ENCODE measurements at places on chromosomes 7 and 10.

DNA sequence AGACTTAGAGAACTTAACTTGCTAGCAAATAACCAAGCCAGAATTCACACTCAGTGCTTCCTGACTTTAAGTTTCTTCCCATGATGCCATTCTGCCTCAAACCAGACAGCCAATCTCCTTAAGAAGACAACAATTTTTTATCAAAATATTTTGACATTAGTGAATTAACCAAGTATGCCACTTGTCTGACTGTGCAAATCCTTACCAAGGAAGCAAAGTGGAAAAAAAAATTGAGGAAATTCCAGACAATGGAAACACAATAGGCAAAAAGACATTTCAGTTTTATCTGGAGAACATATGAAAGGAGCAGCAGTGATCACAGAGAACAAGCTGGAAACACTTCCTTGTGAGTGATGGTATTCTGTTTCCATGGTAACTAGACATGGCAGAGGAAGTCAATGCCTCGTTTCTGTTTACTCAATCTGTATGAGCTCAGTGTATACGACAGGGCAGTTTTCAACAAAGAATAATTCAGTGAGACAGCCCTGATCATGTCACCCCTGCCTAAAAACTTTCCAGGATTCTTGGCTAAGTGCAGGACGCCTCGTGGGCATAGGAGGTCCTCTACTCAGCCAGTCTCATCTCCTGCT is 114.2 kb downstream of the DYNC1I1 start:
- H3K36me3 ChIP-seq, result no peaks in the 10 kb centered on the region
- no peaks in the 10 kb centered on the region for H3K27me3 ChIP-seq
- H3K4me3 ChIP-seq, result no peak overlapping the region
- DNase-seq, result no peak
- no peaks in the 10 kb centered on the region for H3K4me1 ChIP-seq

GRCh38 chr7:121429798-121430197 is 33.7 kb upstream of the FAM3C start:
- H3K36me3 ChIP-seq, result no peaks in the 10 kb centered on the region
- no peak overlapping the region for H3K4me3 ChIP-seq
- H3K27ac ChIP-seq, result no peak overlapping the region
- DNase-seq, result no peak
- H3K27me3 ChIP-seq, result no peaks in the 10 kb centered on the region

GRCh38 chr10:47457528-47457820 is 26.4 kb downstream of the ANXA8 start:
- H3K27ac ChIP-seq, result no peak overlapping the region
- H3K4me3 ChIP-seq, result no peak overlapping the region
- DNase-seq, result no peak
- H3K36me3 ChIP-seq, result no peaks in the 10 kb centered on the region
- H3K27me3 ChIP-seq, result peaks cover 3% of the 10 kb centered on the region

DNA sequence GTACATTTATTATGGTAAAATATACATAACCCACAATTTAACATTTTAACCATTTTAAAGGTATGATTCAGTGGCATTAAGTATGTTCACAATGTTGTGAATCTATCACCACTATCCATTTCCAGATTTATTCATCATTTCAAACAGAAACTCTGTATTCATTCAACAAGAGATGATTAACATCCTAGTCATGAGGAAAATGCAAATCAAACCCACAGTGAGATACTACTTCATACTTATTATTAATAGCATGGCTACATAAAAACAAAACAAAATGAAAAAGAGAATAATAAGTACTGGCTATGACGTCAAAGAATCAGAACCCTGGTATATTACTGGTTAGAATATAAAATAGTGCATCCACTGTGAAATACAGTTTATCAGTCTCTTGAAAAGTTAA is 386.6 kb upstream of the POM121L12 start:
- H3K36me3 ChIP-seq, result no peaks in the 10 kb centered on the region
- no peaks in the 10 kb centered on the region for H3K27me3 ChIP-seq
- no peaks in the 10 kb centered on the region for H3K4me1 ChIP-seq
- no peak overlapping the region for H3K4me3 ChIP-seq
- no peak overlapping the region for H3K27ac ChIP-seq

GRCh38 chr7:26188957-26189541 is 11.5 kb downstream of the HNRNPA2B1 start:
- peaks cover 5% of the 10 kb centered on the region for H3K36me3 ChIP-seq
- H3K4me1 ChIP-seq, result peaks cover 21% of the 10 kb centered on the region
- H3K27ac ChIP-seq, result no peak overlapping the region

- no peak overlapping the region for H3K4me3 ChIP-seq
- no peak for DNase-seq
- no peak overlapping the region for H3K27ac ChIP-seq
- no peaks in the 10 kb centered on the region for H3K27me3 ChIP-seq
- no peaks in the 10 kb centered on the region for H3K36me3 ChIP-seq
Observed at GRCh38 chr10:97724341-97724941, 10.9 kb downstream of the MARVELD1 start.

GRCh38 chr7:77460057-77460486 is 43.9 kb upstream of the GSAP start:
- H3K27ac ChIP-seq, result no peak overlapping the region
- no peak overlapping the region for H3K4me3 ChIP-seq
- peaks cover 20% of the 10 kb centered on the region for H3K4me1 ChIP-seq
- no peak for DNase-seq
- H3K27me3 ChIP-seq, result no peaks in the 10 kb centered on the region

GRCh38 chr7:151517601-151518104 is 2.0 kb downstream of the RHEB start:
- H3K27ac ChIP-seq, result peak overlapping the region; percentile 91
- H3K36me3 ChIP-seq, result no peaks in the 10 kb centered on the region
- peaks cover 7% of the 10 kb centered on the region for H3K4me1 ChIP-seq

- H3K27me3 ChIP-seq, result no peaks in the 10 kb centered on the region
- no peak overlapping the region for H3K27ac ChIP-seq
- H3K36me3 ChIP-seq, result no peaks in the 10 kb centered on the region
- H3K4me3 ChIP-seq, result no peak overlapping the region
Observed at GRCh38 chr10:115957012-115957399, 316.0 kb downstream of the GFRA1 start.

DNA sequence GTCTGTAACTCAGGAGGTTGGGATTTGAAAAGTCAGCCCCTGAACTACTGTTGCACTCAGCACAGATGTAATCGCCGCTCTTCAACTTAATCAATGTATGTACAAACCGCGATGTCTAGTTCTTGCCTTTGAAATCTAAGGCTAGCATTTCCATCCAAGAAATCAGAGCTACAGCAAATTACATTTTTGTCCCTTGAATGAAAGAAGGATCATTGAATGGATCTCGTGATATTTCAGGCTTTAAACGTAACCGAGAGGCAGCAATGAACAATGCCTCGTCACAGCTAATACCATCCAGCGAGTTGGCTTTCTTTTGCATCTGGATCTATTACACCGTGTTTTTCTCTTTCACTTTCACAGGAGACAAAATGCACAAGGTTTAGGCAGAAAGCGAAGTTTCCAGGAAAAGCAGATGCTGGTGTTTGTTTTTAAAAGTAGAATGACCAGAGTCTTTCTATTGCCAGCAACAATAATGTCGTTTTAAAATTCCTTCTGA is 5.5 kb downstream of the SKIDA1 start:
- H3K4me3 ChIP-seq, result peak overlapping the region; percentile 52
- DNase-seq, result no peak
- H3K27ac ChIP-seq, result no peak overlapping the region
- H3K27me3 ChIP-seq, result peaks cover 23% of the 10 kb centered on the region
- H3K4me1 ChIP-seq, result peaks cover 26% of the 10 kb centered on the region

DNA sequence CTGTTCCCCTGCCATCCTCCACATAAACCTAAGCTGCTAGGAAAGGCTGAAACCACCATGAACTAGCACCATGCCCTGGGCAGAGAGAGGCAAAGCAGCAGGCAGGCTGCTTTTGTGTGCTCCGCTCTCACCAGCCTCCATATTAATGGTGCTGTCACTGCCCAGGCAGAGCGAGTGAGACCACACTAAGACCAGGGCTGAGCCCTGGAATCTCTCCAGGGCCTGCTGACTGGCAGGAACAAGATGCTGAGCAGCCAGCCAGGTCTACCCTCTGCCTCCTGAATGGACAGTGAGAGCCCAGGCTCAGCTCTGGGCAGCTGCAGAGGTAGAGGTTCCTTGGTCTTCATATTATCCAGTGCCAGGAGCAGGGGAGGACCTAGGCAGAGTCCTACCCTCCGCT is 1.6 kb upstream of the CRHR2 start:
- no peak overlapping the region for H3K27ac ChIP-seq
- H3K27me3 ChIP-seq, result peaks cover 24% of the 10 kb centered on the region
- H3K4me1 ChIP-seq, result no peaks in the 10 kb centered on the region
- H3K4me3 ChIP-seq, result no peak overlapping the region
- no peak for DNase-seq
- no peaks in the 10 kb centered on the region for H3K36me3 ChIP-seq

DNA sequence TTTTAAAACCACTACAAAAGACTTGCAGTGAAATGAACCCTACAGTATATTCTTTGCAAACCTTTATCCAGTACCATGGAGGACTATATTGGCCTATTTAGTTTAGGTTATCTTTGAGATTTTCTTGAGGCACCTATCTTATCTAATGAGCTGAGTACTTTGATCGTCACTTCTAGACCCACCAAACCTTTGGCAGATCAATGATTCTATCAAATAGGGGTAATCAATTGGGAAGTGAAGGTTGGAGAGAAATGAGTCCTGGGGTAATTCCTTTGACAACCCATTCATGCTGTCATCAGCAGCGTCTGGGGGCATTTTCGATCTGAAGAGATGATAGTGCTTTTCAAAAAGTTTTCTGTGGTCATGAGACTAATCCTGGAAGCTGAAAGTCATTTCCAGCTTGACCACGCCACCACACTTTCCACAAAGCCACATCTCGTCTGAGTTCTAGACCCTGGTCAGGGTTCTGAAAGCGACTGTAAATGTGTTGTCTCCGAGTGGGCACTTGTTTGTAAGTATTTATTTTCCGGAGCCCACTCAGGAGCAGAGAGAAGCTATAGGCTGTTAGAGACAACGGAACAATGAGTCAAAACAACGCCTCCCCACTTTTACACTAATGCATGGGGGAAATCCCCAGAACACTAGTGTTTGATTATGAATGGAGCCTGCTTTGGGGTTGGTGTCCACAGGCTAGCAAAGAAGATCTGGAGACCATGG is 4.8 kb downstream of the EGR2 start:
- H3K4me1 ChIP-seq, result peaks cover 20% of the 10 kb centered on the region
- DNase-seq, result peak; percentile 85
- peak overlapping the region; percentile 25 for H3K4me3 ChIP-seq
- H3K36me3 ChIP-seq, result no peaks in the 10 kb centered on the region
- H3K27ac ChIP-seq, result peak overlapping the region; percentile 42

- DNase-seq, result no peak
- H3K27ac ChIP-seq, result no peak overlapping the region
- H3K4me1 ChIP-seq, result no peaks in the 10 kb centered on the region
- no peak overlapping the region for H3K4me3 ChIP-seq
- no peaks in the 10 kb centered on the region for H3K36me3 ChIP-seq
Observed at GRCh38 chr10:25824050-25824449, 110.0 kb upstream of the MYO3A start.

GRCh38 chr7:15113752-15114151 is 211.2 kb upstream of the DGKB start:
- H3K4me3 ChIP-seq, result no peak overlapping the region
- no peak for DNase-seq
- no peaks in the 10 kb centered on the region for H3K27me3 ChIP-seq

DNA sequence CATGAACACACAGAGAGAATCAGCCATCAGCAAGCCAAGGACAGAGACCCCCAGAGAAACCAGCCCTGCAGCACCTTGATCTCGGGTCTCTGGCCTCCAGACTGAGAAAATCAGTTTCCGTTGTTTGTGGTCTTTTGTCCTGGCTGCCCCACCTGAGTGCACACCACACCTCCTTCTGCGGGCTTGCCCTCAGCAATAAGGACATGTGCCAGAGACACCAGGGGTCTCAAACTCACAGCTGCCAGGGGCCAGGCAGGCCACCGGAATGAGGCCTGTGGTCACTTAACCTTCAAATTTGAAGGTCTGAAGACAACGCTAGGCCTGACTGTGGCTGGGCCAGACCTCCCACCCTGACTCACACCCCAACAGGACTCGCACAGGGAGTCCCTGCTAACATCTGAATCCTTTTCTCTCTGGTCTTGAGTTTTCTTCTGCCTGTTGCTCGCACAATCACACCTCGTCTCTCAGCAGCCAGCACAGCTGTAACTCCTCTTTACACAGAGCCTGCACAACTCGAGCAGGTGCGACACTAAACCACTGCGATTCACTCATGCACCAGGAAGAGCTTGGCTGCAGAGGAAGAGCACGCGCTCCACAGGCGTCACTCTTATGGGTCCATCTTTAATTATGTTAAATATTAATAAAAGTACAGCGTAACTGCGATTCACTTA is 86.2 kb downstream of the CHST15 start:
- no peaks in the 10 kb centered on the region for H3K4me1 ChIP-seq
- no peak overlapping the region for H3K27ac ChIP-seq
- no peak overlapping the region for H3K4me3 ChIP-seq
- no peaks in the 10 kb centered on the region for H3K36me3 ChIP-seq
- H3K27me3 ChIP-seq, result peaks cover 4% of the 10 kb centered on the region

DNA sequence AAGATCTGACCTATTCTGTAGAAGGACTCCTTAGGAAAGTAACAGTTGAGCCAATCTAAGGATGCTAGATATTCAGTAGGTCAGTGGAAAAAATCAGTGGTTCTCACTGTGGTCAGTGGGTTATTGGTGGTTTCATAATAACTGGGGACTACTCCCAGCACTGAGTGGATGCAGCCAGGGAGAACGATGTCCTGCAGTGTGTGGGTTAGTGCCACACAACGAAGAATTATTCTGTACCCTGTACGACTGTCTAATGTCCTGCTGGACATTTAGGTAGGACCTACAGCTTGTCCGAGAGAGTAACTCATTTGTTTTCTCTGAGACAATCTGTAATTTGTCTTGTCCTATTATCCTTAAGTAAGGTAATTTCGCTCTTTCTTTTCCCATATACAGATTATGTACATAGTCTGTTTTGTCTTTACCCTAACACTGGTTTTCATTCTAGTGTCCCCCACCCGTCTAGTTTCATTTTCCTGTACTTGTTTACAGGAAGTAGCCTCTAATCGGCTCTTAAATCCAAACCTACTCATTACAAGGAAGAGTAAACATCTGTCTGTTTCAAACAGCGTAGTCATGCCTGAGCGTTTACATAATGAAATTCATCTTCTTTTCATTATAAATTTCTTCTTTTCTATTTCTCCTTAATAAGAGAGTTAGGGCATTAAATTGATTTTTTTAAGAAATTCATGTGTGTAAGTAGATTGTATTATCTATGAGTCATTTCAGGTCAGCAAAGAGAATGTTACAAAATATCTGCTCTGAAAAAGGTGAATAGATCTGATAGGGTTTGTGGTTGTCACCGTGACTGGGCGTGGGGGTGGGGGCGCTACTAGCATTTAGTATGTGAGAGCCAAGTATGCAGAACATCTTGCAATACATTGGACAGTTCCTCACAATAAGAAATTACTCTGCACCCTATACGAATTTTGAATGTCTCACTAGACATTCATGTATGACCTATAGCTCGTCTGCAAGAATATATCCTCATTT is 8.3 kb upstream of the ZC3HAV1L start:
- H3K27ac ChIP-seq, result no peak overlapping the region
- H3K4me3 ChIP-seq, result no peak overlapping the region
- no peaks in the 10 kb centered on the region for H3K27me3 ChIP-seq
- peaks cover 6% of the 10 kb centered on the region for H3K36me3 ChIP-seq

- no peaks in the 10 kb centered on the region for H3K4me1 ChIP-seq
- no peak for DNase-seq
- no peaks in the 10 kb centered on the region for H3K36me3 ChIP-seq
- no peak overlapping the region for H3K27ac ChIP-seq
Observed at GRCh38 chr10:117411479-117412399, 36.5 kb upstream of the PDZD8 start.

- DNase-seq, result no peak
- 0 out of 2 replicates have a peak, but pooled peaks cover 3% of the 10 kb centered on the region for H3K4me1 ChIP-seq
- H3K27ac ChIP-seq, result no peak overlapping the region
- H3K27me3 ChIP-seq, result no peaks in the 10 kb centered on the region
- H3K4me3 ChIP-seq, result no peak overlapping the region
- no peaks in the 10 kb centered on the region for H3K36me3 ChIP-seq
Observed at GRCh38 chr10:112732277-112732921, 217.6 kb upstream of the TCF7L2 start.

Data from GM12878 (cell line).